Activated CD4-positive, alpha-beta T cell treated with anti-CD3 and anti-CD28 coated beads, Interleukin-2, Interleukin-6, amounts not matched to agents 100 ng/mL and 50 ng/mL, durations not matched to agents 16 hours and 8 hours (primary cell): ENCODE measurements at places on chromosomes 2 and 18.

DNA sequence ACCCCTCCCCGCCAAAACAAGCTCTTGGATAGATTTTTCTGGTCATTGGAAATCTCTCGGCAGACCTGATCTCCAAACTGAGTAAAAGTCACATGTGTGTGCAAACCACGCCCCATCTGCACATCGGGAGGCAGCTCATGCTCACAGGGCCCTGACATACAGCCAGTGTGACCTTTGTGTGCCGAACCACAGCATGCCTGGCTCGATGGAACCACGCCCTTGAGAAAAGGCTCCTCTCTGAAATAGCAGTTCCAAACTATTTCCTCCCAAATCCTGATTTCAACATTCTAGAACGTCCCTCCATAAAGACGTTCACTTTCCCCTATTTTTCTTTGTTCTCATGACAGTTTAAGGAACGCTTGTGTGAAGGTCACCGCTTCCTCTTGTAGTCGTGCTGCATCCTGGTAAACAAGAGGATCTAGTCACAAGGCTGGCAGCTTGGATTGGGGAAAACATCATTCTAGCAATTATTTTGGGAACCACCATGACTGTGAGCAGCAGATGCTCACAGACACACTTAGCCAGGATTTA lies 59.3 kb upstream of the MAP4K4 start:
- no peak for DNase-seq

DNA sequence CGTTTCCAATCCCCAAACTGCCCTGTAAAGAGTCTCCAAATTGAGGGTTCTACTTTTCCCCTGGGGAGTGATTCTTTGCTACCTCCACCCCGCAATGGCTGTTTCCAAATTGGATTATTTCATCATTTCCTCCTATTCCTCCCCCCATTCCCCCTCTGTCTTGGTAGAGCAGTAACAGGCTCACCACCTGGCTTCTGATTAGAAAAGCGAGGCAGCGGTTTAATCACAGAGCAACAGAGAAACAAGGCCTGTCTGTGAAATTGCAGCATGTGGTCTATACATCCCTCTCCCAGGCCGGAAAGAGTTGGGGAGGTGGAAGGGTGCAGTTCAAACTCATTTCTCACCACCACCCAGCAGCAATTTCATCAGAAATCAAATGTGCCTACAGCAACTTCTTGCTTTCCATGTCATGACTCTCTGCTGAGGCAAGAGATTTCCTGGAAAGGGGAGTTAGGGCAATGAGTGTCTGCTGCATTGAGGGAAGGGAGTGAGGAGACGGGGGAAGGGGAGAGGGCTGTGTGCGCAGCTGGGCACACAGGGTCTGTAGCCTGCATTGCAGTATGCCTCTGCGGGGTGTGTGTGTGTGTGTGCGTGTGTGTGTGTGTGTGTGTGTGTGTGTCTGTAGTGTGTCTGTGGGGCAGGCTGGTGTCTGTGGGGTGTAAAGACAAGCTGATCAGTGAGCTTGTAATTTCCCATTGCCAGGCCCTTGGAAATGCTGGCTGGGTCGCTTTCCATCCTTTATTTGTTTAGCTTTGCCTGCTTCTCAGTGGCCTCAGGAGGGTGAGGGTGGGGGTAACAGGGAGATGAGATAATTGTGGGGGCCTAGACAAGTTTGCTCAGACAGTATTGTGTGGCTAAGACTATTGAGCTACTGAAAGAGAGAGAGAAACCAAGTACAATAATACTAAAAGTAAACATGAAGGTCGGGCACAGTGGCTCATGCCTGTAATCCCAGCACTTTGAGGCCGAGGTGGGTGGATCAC lies 13.5 kb upstream of the IGFBP2 start:
- DNase-seq: peak; percentile 4

DNA sequence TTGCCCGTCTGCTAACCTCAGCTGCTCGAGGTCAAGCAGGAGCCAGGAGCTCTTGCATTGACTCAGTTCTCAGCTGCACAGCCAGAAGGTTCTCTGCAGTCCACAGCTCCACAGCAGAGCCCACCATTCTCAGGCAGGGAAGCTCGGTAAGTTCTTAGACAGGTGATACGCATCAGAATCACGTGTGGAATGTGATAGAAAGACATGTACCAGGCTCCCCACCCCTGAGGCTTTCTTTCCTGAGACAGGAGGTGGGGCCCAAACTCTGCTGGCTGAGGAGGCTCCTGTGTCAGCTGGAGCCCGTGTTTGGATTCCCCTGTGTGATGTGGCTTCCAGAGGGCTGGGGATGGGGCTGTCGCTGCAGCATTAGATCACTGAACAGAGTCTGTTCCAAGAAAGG lies 28.0 kb downstream of the DIPK1C start:
- DNase-seq: no peak

DNA sequence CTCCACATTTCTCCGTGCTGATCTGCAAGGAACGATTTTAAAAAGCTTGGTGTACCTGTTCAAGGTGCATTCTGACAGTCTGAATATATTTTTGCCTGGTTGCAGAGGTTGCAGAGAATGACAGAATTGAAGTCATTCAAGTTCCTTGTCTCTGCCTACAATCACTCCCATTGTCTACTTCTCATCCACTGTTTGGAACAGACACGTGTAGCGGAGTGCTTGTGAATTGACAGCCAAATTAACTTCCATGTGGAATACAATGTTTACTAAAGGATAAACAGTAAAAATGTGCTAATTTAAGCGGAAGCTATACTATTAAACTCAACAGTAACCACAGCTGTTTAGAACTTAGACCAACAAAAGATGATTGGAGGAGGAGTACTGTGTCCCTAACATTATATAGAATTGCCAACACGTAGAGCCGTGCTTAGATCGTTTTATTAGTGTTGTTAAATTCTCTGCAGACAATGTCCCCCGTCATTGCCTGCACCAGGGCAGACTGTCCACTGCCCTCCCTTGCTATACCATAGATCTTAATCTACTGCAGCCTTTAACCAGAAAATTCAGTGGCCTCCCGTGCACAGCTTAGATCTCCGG lies 87.3 kb upstream of the ZCCHC2 start:
- no peak for DNase-seq

DNA sequence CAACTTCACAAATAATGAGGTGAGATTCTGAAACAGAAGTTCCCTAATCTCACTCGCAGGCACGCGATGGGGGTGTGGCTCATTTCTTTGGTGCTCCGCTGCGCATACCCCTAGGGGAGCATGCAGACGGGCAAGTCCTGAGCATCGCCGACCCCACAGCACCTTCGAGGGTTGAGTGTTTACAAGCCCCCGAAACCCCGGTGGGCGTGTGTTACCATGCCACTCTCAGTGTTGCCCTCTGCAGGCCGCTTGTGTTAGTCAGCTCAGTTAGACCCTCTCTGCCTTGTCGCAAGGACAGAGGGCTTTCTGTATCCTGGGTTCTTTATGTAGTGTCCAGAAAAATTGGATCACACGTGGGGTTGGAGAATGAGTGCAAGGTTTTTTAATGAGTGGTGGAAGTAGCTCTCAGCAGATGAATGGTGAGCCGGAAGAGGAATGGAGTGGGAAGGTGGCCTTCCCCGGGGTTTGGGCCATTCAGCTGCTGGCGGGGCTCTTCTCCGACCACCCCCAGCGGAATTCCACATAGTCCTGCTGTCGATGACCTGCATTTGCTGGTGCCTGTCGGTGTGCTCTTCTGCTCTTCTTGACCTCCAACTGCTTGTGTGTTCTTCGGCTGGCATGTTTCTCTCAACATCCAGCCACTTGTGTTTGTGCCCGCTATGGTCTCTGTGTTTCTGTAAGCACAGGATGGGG lies 191.3 kb downstream of the RPRM start:
- DNase-seq: peak; percentile 10

DNA sequence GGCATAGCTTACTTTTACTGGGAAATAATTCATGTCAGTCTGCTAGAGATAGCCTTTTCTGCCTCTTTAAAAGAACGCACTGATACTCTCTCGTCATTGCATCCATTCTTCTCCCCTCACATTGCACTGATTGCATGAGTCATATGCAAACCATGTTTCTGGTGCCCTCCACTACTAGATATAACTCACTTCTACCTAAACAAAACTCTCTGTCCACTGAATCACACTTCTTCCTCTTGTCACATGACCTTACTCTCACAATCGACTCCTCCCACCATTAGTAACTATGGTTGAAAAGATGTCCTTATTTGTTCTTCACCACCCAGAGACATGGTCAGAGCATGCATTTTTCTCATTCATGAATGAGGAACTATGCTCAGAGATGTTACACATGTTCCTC lies 158.0 kb downstream of the CSRNP3 start:
- no peak for DNase-seq

DNA sequence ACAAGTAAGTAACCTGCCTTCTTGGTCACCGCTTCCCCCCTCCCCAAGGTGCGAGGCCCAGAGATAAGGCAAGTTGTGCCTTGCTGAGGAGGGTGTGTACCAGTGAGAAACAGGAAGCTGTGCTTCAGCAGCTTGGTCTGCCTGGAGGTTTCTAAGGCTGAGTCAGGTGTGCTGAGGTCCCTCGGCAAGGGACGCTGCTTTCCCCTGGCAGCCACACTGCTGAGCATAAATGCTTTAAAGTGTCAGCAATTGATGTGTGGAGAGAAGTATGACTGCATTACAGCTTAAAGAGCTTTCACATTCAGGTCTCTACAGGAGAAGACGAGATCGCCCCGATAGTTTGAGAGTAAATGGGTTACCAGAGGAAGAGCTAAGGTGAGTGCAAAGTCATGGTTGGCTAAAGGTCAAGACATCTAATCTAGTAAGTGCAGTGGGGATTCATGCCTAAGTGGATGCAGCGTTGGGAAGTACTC lies 86.9 kb downstream of the LIMS1 start:
- peak; percentile 88 for DNase-seq

DNA sequence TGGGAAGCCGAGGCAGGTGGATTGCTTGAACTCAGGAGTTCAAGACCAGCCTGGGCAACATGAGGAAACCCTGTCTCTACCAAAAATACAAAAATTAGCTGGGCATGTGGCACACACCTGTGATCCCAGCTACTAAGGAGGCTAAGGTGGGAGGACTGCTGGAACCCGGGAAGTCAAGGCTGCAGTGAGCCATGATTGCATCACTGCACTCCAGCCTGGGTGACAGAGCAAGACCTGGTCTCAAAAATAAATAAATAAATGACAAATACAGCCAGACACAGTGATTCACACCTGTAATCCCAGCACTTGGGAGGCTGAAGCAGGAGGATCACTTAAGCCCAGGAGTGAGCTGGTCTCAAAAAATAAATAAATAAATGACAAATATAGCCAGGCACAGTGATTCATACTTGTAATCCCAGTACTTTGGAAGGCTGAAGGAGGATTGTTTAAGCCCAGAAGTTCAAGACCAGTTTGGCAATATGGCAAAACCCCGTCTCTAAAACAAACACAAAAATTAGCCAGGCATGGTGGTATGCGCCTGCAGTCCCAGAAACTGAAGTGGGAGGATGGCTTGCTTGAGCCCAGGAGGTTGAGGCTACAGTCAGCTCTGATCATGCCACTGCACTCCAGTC lies 6.2 kb downstream of the KANSL3 start:
- no peak for DNase-seq

GRCh38 chr2:152097290-152097800 lies 1.5 kb downstream of the CACNB4 start:
- no peak for DNase-seq

DNA sequence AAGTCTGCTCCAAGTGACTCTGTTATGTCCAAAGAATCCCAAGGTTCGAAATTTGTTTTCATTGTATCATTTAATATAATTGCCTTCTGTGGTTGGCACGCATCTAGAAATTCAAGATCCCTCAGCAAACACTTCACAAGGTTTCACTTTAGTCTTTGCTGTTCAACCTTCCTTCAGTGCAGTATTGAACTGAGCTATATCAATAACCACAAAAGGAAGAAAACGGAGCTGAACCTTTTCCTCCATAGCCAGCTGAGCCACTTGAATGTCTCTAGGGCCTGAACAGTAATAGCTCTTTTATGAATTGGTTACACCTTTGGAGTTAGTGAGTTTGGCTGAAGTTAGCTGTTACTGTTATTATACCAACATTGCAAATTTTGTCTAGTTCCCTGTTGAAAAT lies 357.7 kb upstream of the HNRNPA3 start:
- DNase-seq: peak; percentile 43

DNA sequence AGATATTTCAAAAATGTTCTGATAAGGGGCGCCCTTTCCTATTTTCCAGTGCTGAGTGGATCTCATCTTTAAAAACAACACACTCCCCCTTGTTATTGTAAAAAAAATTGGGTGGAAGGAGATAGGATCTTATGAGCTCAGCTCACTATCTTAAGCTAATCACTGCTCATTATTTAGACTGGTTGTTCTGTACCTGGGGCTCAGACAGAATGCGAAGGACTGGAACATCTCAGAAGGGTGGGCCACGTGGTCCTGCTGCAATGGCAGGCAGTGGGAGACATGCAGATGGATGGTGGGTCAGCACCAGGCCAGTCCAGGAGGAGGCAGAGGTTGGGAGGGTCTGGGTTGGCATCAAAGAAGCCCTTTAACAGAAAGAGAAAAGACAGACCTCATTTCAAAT lies 48.3 kb upstream of the GPR155 start:
- DNase-seq: no peak

GRCh38 chr2:237213315-237214022 lies 127.8 kb downstream of the COPS8 start:
- no peak for DNase-seq

GRCh38 chr2:238688193-238689153 lies 159.4 kb upstream of the TWIST2 start:
- no peak for DNase-seq

DNA sequence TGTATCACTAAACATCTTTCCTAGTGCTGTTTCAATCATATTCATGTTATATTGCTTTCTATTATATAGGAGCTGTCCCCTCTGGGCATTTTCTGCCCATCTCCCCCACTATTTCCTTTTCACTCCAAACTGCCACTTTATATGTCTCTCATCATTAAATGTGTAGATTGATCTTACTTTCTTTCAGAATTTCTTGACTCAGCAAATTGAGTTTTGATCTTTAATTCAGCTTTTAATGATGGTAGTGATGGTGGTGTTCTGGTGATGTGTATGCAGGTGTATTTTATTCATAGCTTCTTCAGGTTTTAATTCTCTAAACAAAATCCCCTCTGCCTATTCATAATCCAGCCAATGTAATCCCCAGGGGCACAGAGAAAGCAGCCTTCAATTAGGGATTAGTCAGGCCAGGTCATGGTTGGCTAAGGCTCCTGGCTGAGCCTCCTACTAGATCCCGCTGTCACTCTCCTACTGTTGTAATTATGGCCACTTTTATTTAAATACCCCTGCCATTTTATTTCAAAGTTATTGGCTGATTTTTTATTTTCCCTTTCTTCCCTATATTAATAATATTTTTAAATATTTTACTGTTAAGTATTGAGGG lies 325.4 kb downstream of the SPAG16 start:
- DNase-seq: no peak

- no peak for DNase-seq
These were observed 43.6 kb downstream of the INPP4A start for GRCh38 chr2:98488252-98488651.

GRCh38 chr2:240467659-240468302 lies 32.3 kb downstream of the GPC1 start:
- DNase-seq: no peak

GRCh38 chr18:62877411-62878221 lies 162.3 kb downstream of the PHLPP1 start:
- DNase-seq: no peak

GRCh38 chr2:39913648-39914461 lies 134.8 kb upstream of the THUMPD2 start:
- DNase-seq: peak; percentile 69
